CD4-positive, alpha-beta T cell (primary cell): ENCODE measurements at places on chromosomes 12 and 14. TPM values are rescaled to one million over a fixed set of nuclear protein-coding genes. Genes with fewer than 3 reads are reported as not detected.

Gene ENDOU
- not detected for total RNA-seq

Gene NXPH4
- not detected for total RNA-seq

Gene AKAP5
- total RNA-seq: 0.49 TPM

DNA sequence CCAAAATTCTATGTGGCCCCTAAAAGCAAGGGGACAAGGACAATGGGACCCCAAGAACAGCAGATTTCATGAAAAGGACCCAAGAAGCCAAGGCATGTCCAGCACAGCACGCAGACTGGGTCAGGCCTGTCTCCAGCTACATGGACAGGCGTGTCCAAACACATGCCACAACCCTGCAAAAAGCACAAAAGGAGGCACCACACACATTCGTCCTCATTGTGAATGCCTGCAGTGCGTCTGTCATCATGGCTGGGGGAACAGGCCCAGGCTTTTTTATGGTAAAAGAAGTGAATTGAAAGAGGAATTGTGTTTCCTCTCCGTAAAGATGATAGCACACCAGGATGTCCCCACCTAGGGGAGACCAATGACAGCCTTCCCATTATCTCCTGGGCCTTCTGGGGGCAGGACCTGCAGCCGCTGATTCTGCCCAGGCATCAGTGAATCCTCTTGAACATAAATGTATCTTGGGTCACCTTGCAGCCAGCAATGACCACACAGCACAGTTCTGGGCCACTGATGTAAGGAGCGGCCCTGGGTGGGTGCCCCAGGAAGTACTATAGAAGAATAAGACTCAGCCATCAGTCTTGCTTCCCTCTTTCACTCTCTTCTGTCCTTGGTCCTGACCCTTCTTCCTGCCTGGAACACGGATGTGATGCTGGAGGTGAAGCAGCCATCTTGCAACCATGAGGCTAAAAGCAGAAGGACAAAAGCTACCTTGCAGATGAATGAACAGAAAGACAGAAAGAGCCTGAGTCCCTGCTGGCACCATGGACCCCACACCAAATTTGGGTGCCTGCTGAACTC is 29.8 kb upstream of the C14orf180 start:
- DNase-seq: no peak

- DNase-seq: no peak
These were observed 509.7 kb downstream of the NAV3 start for GRCh38 chr12:78340406-78340805.

- no peak for DNase-seq
These were observed 121.1 kb upstream of the EEA1 start for GRCh38 chr12:93050026-93050747.

- DNase-seq: no peak
These were observed 113.5 kb downstream of the TMTC2 start for GRCh38 chr12:82800185-82800584.

- no peak for DNase-seq
These were observed 886 bp upstream of the PRICKLE1 start for GRCh38 chr12:42590330-42590934.
